ENCODE measurements at places on chromosomes 5 and 9.

- H3K4me3 ChIP-seq: no peak overlapping the region
- no peaks in the 10 kb centered on the region for H3K4me1 ChIP-seq
- H3K27me3 ChIP-seq: no peaks in the 10 kb centered on the region
- H3K36me3 ChIP-seq: no peaks in the 10 kb centered on the region
- no peak overlapping the region for H3K27ac ChIP-seq
- no peak for DNase-seq
These were observed 20.8 kb downstream of the ACER2 start for GRCh38 chr9:19429595-19429994.

DNA sequence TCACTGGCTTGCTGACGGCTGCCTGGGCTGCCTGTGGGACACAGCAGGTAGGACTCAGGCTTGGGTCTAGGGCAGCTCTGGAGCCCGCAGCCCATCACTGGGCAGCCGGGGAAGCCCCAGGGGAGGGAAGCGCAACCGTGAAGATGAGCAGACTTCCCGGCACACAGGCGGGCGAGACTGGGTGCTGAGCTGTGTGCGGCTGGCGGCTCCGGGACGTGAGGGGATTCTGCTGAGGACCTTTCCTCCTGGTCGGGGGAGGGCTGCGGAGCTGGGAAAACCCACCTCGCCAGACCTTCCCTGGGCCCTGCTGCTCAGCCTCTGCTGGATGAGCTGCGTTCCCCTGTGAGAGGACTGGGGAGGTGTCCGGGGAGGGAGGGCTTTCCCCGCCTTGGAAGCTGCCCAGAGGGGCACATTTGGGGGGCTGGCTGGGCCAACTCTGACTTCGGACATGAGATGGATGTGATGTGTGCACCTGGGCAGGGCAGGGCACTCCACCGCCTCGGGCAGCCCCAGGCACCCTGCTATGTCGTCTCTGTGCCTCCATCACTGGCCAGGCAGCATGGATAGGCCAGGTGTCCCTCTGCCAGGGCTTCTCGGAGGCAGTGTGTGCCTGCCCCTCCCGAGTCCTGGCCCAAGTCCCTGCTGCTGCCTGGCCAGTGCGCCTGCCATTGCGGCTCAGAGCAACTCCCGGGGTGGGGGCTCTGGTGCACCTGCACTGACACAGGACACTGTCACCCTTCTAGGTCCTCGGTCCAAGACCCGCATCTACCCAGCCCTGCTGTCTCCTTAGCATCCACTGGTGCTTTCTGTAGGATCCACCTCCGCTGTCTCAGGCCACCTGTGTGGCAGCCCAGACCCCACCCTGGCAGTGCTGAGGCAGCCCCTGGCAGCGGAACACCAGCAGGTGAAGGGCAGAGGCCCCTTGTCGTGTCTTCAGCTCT lies 66.4 kb downstream of the COL5A1 start:
- no peaks in the 10 kb centered on the region for H3K36me3 ChIP-seq
- H3K27me3 ChIP-seq: no peaks in the 10 kb centered on the region
- no peak for DNase-seq
- H3K4me1 ChIP-seq: no peaks in the 10 kb centered on the region
- H3K4me3 ChIP-seq: no peak overlapping the region

DNA sequence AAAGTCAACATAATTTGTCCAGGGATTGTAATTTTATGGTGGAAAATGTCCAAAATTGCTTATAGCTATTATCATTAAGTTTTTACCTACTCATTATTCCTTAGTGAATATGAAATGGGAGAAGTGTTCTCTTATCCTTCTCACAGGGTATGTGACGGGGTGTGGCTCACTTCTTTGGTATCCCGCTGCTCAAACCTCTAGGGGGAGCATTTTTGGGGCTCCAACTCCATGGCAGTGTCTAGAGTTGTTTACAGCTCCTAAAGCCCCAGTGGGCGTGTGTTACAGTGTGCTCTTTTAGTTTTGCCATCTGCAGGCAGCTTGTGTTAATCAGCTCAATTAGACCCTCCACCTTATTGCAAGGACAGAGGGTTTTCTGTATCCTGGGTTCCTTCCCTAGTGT lies 89.4 kb downstream of the CDKN2A start:
- no peak overlapping the region for H3K27ac ChIP-seq
- H3K4me1 ChIP-seq: peaks cover 17% of the 10 kb centered on the region
- no peak overlapping the region for H3K4me3 ChIP-seq
- H3K36me3 ChIP-seq: peaks cover 23% of the 10 kb centered on the region

GRCh38 chr9:80175286-80176150 lies 603.8 kb downstream of the TLE4 start:
- H3K27ac ChIP-seq: no peak overlapping the region
- DNase-seq: peak; percentile 15
- no peaks in the 10 kb centered on the region for H3K4me1 ChIP-seq
- H3K36me3 ChIP-seq: no peaks in the 10 kb centered on the region

GRCh38 chr9:133331641-133332380 lies 4.2 kb downstream of the SURF6 start:
- H3K27me3 ChIP-seq: no peaks in the 10 kb centered on the region
- peaks cover 25% of the 10 kb centered on the region for H3K4me1 ChIP-seq
- DNase-seq: no peak
- H3K36me3 ChIP-seq: peaks cover 47% of the 10 kb centered on the region

- H3K27ac ChIP-seq: no peak overlapping the region
- H3K4me1 ChIP-seq: no peaks in the 10 kb centered on the region
- H3K27me3 ChIP-seq: no peaks in the 10 kb centered on the region
These were observed 122.3 kb downstream of the MARCHF11 start for GRCh38 chr5:16057277-16057676.

DNA sequence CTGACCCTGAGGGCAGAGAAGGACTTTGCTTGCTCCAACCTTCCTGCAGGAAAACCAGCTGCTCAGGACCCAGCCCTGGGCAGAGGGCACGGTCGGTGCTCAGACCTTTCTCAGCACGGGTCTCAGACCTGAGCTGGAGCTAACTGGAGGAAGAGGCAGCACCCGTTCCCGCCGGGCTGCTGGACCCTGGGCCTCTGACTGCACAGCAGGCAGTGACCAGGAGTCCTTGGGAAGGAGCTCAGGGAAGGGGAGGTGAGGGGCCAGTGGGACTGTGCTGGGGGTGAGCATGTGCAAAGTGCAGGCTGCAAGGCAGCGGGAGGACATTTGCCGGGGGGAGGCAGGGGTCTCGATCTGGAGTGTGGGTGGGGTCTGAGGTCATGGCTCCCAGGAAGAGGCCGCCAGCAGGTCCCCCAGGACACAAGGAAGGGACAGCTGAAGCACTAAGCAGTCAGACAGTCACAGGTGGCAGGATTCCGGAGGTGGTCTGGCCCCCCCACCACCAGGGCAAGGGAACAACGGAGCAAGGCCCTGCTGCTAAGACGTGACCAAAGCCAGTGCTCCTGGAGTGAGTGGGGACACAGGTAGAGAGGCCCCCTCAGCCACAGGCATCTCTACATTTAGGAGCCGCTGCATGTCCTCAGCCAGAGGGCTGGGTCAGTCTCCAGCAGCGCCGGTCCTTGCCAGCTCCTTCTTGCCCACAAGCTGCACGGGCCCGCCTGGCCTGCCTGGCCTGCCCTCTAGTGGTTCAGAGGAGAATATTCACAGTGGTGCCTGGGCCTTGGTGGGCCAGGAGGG lies 4.8 kb upstream of the DPM2 start:
- H3K27me3 ChIP-seq: no peaks in the 10 kb centered on the region
- DNase-seq: peak; percentile 59
- H3K27ac ChIP-seq: no peak overlapping the region
- peaks cover 13% of the 10 kb centered on the region for H3K4me1 ChIP-seq
- peaks cover 22% of the 10 kb centered on the region for H3K36me3 ChIP-seq

DNA sequence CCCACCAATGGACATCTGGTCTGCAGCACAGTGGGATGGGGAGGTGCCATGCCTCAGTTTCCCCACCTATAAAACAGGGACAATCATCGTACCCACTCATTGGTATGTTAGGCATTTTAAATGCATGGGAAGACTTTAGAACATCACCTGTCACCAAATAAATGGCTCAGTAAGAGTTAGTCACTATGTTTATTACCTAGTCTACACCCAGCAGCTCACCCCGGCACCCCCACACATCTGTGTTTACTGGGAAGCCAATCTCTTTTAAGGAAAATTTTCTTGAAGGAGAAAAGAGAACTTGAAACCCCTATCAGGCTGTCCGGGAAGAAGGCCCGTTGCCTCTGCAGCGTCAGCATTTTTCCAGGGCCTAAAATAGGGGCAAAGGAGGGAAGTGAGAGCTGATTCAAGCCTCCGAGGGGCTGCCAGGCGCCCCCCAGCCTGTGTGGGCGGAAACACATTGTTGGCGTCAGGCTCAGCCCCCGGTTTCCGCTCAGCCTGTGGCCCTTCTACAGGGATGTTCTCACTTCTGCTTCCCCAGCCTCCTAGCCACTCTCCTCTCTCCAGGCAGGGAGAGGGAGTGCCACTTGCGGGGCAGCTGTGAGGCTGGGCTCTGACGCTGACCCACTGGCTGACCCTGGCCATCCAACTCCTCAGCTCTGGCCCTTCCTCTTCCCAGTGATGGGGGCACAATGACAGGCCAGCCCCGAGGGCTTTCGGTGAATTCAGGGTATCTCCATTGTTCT lies 4.6 kb downstream of the CSF1R start:
- H3K27ac ChIP-seq: no peak overlapping the region
- H3K4me3 ChIP-seq: no peak overlapping the region
- H3K27me3 ChIP-seq: peaks cover 24% of the 10 kb centered on the region
- no peaks in the 10 kb centered on the region for H3K4me1 ChIP-seq
- DNase-seq: no peak

GRCh38 chr9:121670431-121670830 lies 19.0 kb downstream of the DAB2IP start:
- H3K4me3 ChIP-seq: no peak overlapping the region
- H3K27me3 ChIP-seq: peaks cover 5% of the 10 kb centered on the region
- H3K27ac ChIP-seq: no peak overlapping the region
- H3K4me1 ChIP-seq: no peaks in the 10 kb centered on the region
- no peak for DNase-seq

- H3K36me3 ChIP-seq: peaks cover 4% of the 10 kb centered on the region
- no peaks in the 10 kb centered on the region for H3K27me3 ChIP-seq
- DNase-seq: no peak
- peaks cover 11% of the 10 kb centered on the region for H3K4me1 ChIP-seq
These were observed 95.0 kb downstream of the NR6A1 start for GRCh38 chr9:124676159-124676551.

DNA sequence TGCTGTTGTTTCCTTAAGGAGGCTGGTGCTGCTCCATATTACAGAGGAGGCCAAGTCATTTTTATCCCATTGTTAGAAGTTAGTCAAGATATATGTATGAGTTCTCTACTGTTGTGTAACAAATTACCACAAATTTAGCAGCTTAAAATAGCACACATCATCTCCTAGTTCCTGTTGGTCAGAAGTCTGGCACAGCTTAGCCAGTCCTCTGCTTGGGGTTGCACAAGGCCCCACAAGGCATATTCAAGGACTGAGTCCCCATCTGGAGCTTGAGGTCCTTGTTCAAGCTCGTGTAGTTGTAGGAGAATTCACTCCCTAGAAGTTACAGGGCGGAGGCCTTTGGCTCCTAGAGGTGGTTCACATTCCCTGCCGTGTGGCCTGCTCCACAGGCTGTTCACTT lies 14.7 kb downstream of the MTAP start:
- no peak overlapping the region for H3K27ac ChIP-seq
- peaks cover 19% of the 10 kb centered on the region for H3K4me1 ChIP-seq
- no peaks in the 10 kb centered on the region for H3K27me3 ChIP-seq
- H3K4me3 ChIP-seq: no peak overlapping the region
- H3K36me3 ChIP-seq: peaks cover 66% of the 10 kb centered on the region
- DNase-seq: no peak

GRCh38 chr9:22383718-22384117 lies 62.9 kb upstream of the DMRTA1 start:
- no peak overlapping the region for H3K27ac ChIP-seq
- DNase-seq: no peak
- no peaks in the 10 kb centered on the region for H3K4me1 ChIP-seq
- no peak overlapping the region for H3K4me3 ChIP-seq
- H3K27me3 ChIP-seq: no peaks in the 10 kb centered on the region
- no peaks in the 10 kb centered on the region for H3K36me3 ChIP-seq

- H3K27me3 ChIP-seq: no peaks in the 10 kb centered on the region
- DNase-seq: no peak
- no peaks in the 10 kb centered on the region for H3K4me1 ChIP-seq
- no peak overlapping the region for H3K4me3 ChIP-seq
These were observed 18.3 kb downstream of the RANBP17 start for GRCh38 chr5:170880084-170880483.

DNA sequence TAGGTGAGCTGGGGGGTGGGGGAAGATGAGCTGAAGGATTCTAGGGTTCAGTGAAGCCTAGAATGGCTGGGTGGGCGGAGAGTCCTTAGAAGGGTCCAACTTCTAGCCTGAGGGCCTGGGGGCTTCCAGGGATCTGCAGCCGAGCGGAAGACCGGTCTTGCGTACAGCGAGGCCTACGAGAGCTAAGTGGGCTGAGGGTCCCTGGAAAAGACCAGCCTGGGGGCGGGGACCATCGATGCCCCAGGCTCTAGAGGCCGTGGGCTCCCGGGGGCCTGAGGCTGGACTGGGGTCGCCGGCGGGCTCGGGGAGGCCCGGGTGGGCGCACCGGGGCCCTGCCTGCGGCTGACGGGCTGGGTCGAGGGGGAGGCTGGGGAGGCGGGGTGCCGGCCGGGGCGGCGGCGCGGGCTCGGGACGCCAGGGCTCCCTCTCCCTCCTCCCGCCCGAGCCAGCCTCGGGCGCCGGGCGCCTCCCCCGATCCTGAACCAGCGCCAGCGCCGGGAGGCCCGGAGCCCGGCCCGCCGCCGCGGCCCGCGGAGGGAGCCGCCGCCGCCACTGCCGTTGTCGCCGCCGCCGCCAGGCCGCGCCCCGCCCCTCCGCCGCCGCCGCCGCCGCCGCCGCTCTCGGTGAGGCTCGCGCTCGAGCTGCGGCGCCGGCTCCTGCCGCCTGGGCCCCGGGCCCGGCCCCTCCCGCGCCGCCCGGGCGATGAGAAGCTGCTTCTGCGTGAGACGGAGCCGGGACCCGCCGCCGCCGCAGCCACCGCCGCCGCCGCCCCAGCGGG lies at the start of gene MVB12B:
TSS of gene MVB12B (plus strand) at position 602 of the 778 bp plus-strand sequence. CDS start at position 703, 101 bp downstream.
- H3K36me3 ChIP-seq: no peaks in the 10 kb centered on the region
- H3K27ac ChIP-seq: peak within 1 kb of the TSS; percentile 51
- peaks cover 12% of the 10 kb centered on the region for H3K27me3 ChIP-seq
- H3K4me1 ChIP-seq: peaks cover 23% of the 10 kb centered on the region
- peak within 1 kb of the TSS; percentile 21 for H3K4me3 ChIP-seq
- DNase-seq: peak; percentile 38

DNA sequence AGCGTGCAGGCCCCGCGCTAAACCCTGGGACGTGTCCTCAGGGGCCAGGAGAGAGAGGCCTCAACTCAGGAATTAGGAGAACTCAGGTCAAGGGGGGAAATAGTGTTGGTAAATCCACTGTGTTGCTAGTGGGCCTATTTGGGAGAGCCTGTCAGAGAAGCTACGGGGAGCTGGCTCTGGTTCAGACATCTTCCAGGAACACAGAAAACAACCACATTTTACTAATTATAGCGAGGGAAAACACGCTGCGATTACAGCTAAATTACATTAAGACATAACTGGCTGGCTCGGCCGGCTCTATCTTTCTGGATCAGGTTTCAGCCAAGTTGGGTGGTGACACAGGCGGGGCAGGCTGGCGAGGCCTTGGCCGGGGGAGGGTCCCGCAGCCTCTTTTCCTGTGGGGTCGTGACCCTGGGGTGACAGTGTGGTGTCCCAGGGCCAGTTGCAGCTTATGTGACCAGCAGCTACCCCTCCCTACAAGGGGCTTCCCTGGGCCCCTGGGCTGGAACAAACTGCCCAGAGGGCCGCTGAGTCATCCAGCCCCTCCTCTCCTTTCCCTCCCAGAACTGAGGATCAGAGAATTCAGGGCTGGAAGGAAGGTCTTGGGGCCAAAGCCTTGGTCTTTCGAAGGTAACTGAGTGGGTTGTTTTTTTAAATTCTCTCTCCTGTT lies 75.1 kb downstream of the FGF18 start:
- no peaks in the 10 kb centered on the region for H3K4me1 ChIP-seq
- peaks cover 5% of the 10 kb centered on the region for H3K27me3 ChIP-seq
- no peak overlapping the region for H3K27ac ChIP-seq
- no peaks in the 10 kb centered on the region for H3K36me3 ChIP-seq
